ENCODE measurements at places on chromosomes 16 and 17. TPM values are rescaled to one million over a fixed set of nuclear protein-coding genes. Genes with fewer than 3 reads are reported as not detected.

Gene MGAT5B
- total RNA-seq = 0.27 TPM

Gene MARVELD3
- total RNA-seq = 158 TPM

Gene CCL17
- total RNA-seq = not detected

Gene ZNF624
- total RNA-seq = 2.3 TPM

Gene SPIRE2
- total RNA-seq = 108 TPM

Gene HASPIN
- total RNA-seq = not detected

Gene DRC7
- not detected for total RNA-seq

Gene SNTB2
- 20.5 TPM for total RNA-seq

Gene CCL16
- total RNA-seq = not detected

Gene CDH16
- total RNA-seq = not detected
